ENCODE measurements at places on chromosomes 4 and X. TPM values are rescaled to one million over a fixed set of nuclear protein-coding genes. Genes with fewer than 3 reads are reported as not detected.

Gene MAMLD1
- total RNA-seq: 8.1 TPM

Gene POU4F2
- total RNA-seq: not detected

Gene XAGE2
- not detected for total RNA-seq

Gene VEGFD
- total RNA-seq: not detected

Gene RASSF6
- total RNA-seq: not detected

Gene DMRTC1B
- total RNA-seq: not detected

Gene GPR34
- 0.67 TPM for total RNA-seq

Gene RAB40A
- 0.19 TPM for total RNA-seq

Gene REPS2
- not detected for total RNA-seq

Gene PHOX2B
- not detected for total RNA-seq

Gene HDX
- 1.5 TPM for total RNA-seq

Gene FRG2
- not detected for total RNA-seq

Gene CC2D2A
- not detected for total RNA-seq
